ENCODE measurements at places on chromosomes 3 and 15.

GRCh38 chr3:158368271-158368670 lies 202.7 kb upstream of the MLF1 start:
- peak; percentile 82 for DNase-seq

DNA sequence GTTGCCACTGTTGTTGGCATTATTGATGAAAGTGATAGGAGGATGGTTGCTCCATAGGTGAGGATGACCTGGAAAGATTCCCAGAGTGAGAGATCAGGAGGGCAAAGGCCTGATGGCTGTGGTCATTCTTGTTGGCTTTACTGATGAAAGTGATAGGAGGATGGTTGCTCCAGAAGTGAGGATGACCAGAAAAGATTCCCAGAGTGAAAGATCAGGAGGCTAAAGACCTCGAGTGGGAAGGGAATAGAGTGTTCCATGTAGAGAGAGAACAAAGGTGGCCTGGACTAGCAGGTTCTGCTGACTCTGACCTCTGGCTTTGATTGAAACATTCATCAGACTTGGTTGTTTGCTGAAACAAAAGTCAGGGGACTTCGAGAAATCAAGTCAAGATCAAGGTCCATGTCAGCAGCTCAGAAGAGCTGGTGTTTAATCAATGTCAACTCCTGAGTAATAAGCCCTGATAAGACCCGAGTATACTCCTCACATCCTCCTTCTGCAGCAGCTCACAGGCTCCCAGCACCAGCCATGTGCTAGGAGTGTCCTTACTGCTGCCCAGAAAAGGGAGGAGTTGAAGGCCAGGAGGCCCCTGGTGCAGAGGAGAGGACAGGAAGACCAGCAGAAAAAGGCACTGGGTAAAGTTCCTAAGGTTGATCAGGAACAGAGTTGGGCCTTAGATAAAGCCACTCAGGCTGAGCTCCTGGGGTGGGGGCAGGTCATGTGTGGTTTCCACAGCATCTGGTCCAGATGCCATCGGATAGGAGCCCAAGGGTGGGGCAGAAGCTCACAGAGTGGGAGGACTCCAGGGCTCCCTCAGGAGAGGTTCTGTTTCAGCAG lies 19.9 kb downstream of the CYP8B1 start:
- DNase-seq = no peak

DNA sequence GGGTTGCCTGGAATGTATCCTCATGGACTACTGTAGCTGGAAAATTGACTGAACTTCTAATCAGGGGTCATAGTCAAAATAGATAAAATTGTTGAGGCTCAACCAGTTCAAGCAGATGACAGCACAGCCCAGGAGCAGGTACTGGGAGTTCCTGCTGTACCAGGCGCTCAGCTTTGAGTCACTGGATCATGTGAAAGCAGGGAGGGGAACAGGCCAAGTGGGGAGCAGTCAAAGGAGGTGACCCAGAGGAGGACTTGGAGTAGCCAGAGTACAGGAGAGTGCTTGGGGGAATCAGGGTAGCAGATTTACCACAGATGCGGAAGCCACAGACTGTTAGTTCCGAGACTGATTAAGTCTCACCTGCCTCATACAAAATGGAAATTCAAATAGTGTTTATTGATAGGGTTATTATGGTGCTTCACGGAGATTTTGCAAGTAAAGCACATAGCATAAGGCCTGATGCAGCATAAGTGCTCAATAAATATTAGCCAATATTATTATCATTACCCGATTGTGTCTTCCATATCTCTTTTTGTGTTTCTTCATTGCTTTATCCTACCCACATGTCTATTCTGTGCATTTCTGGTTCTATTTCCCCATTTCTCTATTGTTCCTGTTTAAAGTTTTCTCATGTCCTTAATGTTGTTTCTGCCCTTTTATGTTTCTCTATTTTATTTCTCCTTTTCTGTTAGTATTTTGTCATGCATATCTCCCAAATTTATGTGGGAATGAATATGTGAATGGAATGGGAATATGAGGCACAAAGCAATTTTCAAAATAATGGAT lies 369.2 kb upstream of the MCTP2 start:
- no peak for DNase-seq

- no peak for DNase-seq
These were observed 218.9 kb downstream of the PLOD2 start for GRCh38 chr3:145942052-145942451.

All from brain (organoid and tissue), 16 donors.